ENCODE measurements at places on chromosomes 2 and 18. TPM values are rescaled to one million over a fixed set of nuclear protein-coding genes. Genes with fewer than 3 reads are reported as not detected.
A peak's percentile ranks its signal among the peaks of the same experiment; 100 is the strongest.

The HPCAL1 gene
- 6.5 TPM for total RNA-seq

The SERPINB4 gene
- total RNA-seq: not detected

GRCh38 chr2:38598991-38599295, 3.8 kb downstream of the HNRNPLL start:
- DNase-seq: peak; percentile 45

DNA sequence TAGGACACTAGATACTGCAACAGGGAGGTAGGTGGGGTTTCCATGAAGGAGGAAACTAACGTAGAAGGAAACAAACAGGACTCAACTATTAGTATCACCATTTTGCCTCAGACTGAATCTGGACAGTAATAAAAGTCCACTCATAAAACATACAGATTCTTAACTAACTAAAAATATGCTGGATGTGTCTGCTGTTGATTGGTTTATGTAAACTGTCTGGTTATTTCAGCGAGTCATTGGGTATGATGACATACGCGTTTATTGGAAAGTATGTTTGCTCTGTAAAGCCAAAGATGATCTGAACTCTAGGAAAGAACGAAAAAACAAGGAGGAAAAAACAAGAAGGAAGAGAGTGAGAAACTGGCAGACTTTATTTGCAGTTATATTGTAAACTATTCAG, 1816.1 kb upstream of the LRRTM1 start:
- DNase-seq: no peak

DNA sequence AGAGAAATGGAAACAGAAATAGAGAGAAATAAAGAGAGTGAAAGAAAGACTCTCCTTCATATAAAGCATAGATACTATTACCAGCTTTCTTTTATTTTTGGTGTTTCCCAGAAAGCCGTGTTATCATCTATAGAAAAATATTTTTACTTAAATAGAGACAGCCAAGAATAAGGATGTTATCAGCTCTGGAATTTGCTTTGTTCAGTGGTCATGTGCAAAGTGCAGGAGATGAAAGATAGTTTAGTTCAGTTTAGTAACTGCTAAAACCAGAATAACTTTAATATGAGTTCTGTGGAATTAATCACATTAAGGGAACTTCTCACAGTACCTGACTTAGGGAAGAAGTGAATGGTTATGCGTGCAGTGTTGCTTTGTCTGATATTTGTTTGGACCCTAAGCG, 140.4 kb downstream of the CALCRL start:
- DNase-seq: peak; percentile 67

- DNase-seq: no peak
Measured at GRCh38 chr2:98815795-98816194, 84.9 kb upstream of the MGAT4A start.

DNA sequence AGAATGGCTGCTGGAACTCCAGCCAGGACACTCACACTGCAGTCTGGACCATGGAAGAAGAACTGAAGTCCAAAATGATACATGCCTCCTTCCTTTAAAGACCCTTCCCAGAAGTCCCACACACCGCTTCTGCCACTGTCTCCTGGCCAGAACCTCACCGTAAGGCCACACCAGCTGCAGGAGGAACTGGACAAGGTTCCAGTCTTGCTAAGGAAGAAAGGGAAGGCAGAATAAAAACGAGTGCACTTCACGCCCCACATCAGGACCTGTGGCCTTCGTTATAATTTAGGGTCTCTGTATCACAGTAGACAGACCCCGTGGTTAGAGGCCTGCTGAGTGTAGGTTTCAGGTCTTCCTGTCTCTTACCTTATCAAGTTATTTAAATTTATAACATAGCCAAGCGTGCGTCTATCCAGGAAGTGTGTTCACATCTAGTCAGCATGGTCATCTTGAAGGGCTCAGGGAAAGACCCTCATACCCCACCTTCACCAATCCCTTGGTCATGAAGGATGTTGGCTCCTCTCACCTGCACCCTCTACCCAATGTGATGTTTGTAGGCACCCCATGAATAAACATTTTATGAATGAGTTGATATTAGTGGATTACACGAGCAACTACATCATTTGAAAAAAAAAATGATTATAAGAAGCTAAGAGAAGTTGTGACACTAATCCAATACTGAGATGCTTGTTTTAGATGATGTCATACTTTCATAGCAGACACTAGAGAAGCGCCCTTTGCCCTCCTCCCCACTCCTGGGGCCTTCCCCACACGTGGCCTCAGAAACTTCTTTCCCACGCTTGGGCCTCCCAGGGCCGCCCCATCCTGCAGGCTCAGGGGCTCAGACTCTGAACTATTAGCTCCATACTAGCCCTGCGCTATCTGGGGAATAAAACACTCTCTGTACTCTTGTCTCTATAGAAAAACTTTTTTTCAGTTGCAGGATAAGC, 157.6 kb downstream of the FAM210A start:
- no peak for DNase-seq

GRCh38 chr2:204604061-204604460, 58.8 kb downstream of the PARD3B start:
- DNase-seq: peak; percentile 32

DNA sequence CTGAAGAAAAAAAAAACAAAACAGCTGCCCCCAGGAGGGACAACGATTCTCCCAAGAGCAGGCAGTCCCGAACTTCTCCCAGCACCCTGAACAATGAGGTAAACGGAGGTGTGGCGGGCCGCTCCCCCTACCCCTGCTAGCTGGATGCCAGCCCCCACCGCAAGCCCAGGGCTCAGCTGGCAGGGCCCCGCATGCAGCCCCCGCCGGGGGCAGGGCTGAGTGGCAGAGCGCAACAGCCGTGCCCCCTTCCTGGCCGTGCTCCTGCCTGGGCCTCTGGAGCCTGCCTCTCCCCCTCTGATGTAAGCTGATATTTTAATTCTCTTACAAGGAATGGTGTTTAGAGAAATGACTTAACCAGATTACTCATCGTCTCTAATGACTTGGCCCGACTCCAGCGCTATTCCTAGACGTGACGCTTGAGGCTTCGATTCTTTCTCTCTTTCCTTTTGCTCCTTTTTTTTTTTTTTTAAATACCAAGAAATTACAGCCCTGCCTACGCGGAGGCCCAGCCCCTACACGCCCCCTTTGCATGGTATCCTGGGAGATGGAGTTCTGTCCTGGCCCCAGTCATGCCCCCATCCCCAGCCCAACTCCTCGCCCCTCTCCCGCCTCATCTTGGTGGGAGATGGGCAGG, 4.6 kb upstream of the ARID5A start:
- peak; percentile 100 for DNase-seq

- DNase-seq: peak; percentile 87
Measured at GRCh38 chr2:113283704-113284284, 5.1 kb upstream of the PAX8 start.

GRCh38 chr2:72014831-72015230, 132.8 kb downstream of the CYP26B1 start:
- DNase-seq: no peak

DNA sequence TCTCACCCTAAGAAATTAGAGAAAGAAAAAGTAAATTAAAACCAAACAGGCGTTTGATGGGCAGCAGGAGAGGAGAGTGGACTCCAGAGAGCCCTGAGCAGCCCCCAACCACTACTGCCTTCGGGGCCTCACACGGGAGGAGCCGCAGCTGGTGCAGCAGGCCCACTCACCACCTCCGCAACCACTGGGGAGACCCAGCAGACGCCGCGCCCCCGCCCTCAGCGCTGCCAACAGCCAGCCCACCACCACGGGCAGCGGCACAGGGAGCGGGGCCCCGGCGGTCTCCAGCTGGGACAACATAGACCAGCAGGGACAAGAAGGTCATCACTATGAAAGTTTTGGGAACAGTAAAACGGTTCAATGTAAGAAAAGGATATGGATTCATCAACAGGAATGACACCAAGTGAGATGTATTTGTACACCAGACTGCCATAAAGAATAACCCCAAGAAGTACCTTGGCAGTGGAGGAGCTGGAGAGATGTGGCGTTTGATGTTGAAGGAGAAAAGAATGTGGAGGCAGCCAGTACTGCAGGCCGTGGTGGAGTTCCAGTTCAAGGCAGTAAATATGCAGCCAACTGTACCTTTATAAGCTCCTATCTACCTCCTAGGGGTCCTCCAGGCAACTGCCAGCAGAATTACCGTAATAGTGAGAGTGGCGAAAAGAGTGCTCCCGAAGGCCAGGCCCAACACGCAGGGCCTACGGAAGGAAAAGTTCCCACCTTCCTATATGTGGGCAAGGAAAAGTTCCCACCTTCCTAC, 76.5 kb downstream of the OLA1 start:
- DNase-seq: no peak

GRCh38 chr2:222919841-222920526, 59.1 kb downstream of the ACSL3 start:
- peak; percentile 85 for DNase-seq

Measured in fibroblast of the aortic adventitia (primary cell).